M059J (cell line): ENCODE measurements at places on chromosomes 12 and 14. TPM values are rescaled to one million over a fixed set of nuclear protein-coding genes. Genes with fewer than 3 reads are reported as not detected.

USP44 gene
- total RNA-seq = 0.02 TPM in 1 of 2 replicates, not detected in the other

TAC3 gene
- total RNA-seq = not detected in 2 replicates

LBHD2 gene
- total RNA-seq = not detected in 2 replicates

MANSC4 gene
- not detected in 2 replicates for total RNA-seq

NOVA1 gene
- not detected in 2 replicates for total RNA-seq

PAH gene
- not detected in 2 replicates for total RNA-seq
